Head of caudate nucleus (tissue), 42 donors: ENCODE measurements at places on chromosomes 3 and 15.

DNA sequence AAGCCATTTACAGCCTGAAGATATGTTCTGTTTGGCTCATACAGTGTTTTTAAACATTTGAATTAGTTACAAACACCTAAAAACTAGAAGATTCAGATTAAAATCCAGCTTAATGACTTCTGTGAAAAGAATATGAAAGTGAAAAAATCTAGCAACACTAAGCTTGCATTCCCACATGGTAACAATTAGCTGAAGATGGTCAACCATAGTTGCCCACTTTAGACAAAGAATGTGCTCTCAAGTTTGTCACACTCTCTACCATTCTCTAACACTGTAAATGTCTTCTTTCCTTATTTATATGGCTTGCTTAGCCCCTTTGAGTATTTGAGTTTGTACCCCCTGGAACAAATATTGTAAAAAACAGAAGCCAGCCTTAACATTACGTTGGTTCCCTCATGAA is 32.7 kb downstream of the HDGFL3 start:
- no peak for DNase-seq

DNA sequence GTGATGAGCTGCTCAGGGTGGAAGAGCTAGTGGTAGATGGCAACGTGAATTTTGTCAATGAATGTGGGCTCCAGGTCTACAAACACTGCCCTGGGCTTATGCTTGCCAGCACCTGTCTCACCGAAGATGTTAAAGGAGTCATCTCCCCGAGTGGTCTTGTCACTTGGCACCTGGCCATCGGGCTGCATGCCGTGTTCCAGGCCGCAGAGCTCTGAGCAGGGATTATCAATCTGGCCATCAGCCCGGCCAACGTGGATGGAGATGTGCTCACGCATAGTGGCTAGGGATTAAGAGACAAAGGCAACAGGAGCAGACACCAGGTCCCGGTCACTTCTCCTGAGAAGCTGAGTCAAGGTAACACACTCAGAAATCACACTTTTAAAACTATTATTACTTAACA is 54.8 kb upstream of the ACTC1 start:
- DNase-seq = no peak

- no peak for DNase-seq
These were observed 13.0 kb downstream of the CERS3 start for GRCh38 chr15:100515758-100516157.

- DNase-seq = no peak
These were observed 210.2 kb downstream of the ARPP21 start for GRCh38 chr3:35849496-35849895.

DNA sequence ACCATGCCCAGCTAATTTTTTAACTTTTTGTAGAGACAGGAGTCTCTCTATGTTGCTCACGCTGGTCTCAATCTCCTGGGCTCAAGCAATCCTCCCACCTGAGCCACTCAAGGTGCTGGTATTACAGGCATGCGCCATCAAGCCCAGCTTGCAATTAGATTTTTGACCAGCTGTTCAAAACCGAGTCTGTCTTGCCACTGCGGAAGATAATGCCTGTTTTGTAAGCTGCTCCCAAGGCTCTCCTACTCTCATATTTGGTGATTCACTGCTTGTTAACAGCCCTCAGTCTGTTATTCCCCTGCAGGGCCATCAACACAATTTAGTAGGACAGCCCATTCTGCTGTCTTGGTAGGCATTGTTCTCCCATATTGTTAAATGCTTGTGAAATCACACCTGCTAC is 17.8 kb upstream of the MCCC1 start:
- DNase-seq = no peak

- DNase-seq = no peak
These were observed 204.8 kb downstream of the ABHD5 start for GRCh38 chr3:43895573-43895972.

DNA sequence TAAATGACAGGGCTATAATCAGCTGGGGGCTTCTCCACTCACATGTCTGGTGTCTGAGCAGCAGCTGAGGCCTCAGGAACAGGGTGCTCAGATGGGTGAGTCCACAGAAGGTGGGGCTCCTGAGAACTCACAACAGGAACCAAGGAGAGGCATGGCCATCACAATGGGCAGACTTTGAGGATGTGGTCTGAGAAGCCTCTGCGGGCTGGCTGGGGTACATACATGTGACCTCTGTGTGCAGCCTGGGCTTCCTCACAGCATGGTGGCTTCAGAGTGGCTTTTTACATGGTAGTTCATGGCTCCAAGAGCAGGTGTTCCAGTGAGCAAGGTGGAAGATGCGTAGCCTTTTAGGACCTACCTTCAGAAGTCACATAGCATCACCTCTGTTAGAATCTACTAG is 58.8 kb downstream of the TRPC1 start:
- no peak for DNase-seq

- no peak for DNase-seq
These were observed 63.7 kb downstream of the GPR176 start for GRCh38 chr15:39856357-39856756.

DNA sequence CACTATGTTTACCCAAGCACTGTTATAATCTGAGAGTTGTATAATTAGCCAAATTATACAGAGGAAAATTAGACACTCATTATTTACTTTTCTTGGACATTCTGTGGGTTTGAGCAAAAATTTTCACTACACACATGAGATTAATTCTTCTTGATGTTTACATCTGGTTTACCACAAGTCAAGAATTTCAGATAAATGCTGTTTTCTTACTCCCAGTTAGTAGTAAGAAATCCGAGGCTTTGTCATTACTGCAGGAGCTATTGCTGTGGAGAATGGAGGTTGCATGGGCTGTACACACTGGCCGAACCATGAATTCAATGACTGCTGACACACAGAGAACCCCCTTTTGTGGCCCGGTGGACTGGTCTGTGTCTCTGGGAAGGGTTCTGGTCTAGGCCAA is 207.7 kb upstream of the CFAP20DC start:
- no peak for DNase-seq

DNA sequence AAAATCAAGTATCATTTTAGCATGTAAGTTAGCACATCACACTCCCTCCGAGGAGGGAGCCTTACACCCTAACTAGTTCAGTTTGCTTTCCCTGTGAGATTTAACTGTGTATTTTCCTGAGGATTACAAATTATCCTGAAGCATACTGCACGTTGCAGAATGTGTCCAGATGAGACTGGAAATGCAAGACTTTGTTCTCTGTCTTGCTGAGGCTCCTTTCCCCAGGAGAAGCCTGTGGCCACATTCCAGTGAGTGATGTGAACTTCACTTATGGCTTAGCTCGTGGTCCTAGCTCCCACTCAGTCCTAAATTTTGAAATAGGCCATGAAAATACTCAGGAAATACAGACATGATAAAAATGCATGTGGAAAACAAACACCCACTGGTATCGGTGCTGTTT is 23.7 kb downstream of the PDZRN3 start:
- no peak for DNase-seq

DNA sequence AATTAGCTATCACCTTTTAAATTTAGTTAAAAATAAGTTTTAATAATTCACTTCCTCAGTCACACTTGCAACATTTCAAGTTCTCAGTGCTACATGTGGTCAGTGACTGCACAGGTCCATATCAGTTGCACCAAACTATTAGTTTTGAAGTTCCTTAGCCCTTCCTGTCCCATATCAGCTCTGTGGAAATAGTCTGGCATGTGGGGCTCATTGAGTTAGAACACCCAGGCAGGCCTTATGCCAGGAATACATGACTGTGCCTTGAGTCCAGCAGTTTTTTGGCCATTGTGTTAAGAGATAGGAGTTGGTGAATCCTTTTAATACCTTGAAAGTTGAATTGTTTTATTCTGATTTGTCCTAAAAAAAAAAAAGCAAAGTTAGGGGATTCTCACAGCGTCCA is 153.7 kb upstream of the BFSP2 start:
- DNase-seq = no peak

GRCh38 chr3:73626106-73626505 is 1.4 kb upstream of the PDZRN3 start:
- DNase-seq = no peak

DNA sequence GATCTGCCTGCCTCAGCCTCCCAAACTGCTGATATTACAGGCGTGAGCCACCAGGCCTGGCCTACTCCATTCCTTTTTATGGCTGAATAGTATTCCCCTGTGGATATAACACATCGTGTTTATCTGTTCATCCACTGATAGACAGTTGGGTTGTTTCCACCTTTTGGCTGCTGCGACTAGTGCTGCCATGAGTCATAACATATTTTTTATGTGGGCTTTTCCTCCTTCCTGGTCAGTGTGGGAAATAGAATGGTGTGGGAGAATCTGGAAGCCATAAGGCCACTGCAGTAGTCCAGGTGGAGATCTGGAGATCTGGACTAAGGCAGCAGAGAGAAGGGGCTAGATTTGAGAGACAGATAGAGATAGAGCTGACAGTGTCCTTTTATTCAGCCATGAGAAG is 16.2 kb downstream of the LCMT2 start:
- DNase-seq = no peak

- DNase-seq = no peak
These were observed 198.2 kb downstream of the CHL1 start for GRCh38 chr3:394775-395174.
